HT-29 (cell line): ENCODE measurements at places on chromosomes 5 and 9. TPM values are rescaled to one million over a fixed set of nuclear protein-coding genes. Genes with fewer than 3 reads are reported as not detected.

CCNG1 gene
- total RNA-seq = 66.5 and 69.9 TPM in 2 replicates

SEMA6A gene
- total RNA-seq = 0.31 and 0.99 TPM in 2 replicates

TMC1 gene
- total RNA-seq = 0.26 and 0.53 TPM in 2 replicates

PCDHGA6 gene
- 0.21 and 0.48 TPM in 2 replicates for total RNA-seq

KIAA0825 gene
- 0.03 and 0.23 TPM in 2 replicates for total RNA-seq

TRPM3 gene
- not detected in 2 replicates for total RNA-seq

SLC36A2 gene
- not detected in 2 replicates for total RNA-seq

GRAMD2B gene
- total RNA-seq = 4.0 and 5.7 TPM in 2 replicates

EIF4E1B gene
- not detected in 2 replicates for total RNA-seq

HMCN2 gene
- total RNA-seq = under 0.01 TPM in 1 of 2 replicates, not detected in the other

SLC25A48 gene
- not detected in 2 replicates for total RNA-seq
